WTC11 (cell line): ENCODE measurements at places on chromosomes 16 and 17.
A peak's percentile ranks its signal among the peaks of the same experiment; 100 is the strongest.

GRCh38 chr17:20095336-20096080 is 86.3 kb downstream of the SPECC1 start:
- no peaks in the 10 kb centered on the region; the same call in 1 of the 2 replicates for H3K27me3 ChIP-seq
- peaks cover 49% of the 10 kb centered on the region for H3K4me1 ChIP-seq
- peak; percentile 54 for DNase-seq
- no peak overlapping the region for H3K4me3 ChIP-seq

DNA sequence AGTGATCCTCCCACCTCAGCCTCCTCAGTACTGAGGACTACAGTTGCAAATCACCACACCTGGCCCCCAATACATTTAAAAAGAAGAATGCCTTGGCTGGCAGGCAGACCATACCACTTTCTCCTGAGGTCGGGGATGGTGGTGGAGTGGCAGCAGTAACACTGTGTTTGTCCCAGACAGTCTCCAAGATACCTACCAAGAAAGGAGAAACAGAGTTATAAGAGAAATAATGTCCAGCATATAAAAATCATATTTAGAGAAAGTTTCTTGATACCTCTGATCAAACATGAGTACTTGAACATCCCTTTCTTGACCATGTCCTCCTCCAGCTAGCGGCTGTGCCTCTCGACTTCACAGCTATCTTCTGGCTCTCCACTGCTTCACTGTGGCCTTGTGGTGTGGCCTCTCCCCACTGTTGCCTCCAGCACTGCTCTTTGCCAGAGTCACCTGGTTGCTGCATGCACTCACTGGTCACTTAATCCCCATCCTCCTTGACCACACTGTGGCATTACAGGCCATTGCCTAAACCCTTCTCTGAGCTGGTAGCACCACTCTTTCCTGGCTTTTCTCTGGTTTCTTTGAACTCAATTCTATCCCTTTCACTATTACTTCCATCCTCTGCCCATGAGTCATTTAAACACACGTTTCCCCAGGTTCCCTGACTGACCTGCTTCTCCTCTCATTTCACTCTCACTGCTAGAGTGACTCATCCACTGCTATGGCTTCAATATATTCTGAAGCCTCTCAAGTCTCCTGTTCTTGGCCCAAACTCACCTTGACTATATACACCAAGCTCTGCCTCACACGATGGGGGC is 45.2 kb downstream of the XPO6 start:
- DNase-seq, result no peak
- H3K27ac ChIP-seq, result no peak overlapping the region
- H3K36me3 ChIP-seq, result peaks cover 42% of the 10 kb centered on the region
- H3K4me3 ChIP-seq, result no peak overlapping the region
- no peaks in the 10 kb centered on the region for H3K27me3 ChIP-seq

DNA sequence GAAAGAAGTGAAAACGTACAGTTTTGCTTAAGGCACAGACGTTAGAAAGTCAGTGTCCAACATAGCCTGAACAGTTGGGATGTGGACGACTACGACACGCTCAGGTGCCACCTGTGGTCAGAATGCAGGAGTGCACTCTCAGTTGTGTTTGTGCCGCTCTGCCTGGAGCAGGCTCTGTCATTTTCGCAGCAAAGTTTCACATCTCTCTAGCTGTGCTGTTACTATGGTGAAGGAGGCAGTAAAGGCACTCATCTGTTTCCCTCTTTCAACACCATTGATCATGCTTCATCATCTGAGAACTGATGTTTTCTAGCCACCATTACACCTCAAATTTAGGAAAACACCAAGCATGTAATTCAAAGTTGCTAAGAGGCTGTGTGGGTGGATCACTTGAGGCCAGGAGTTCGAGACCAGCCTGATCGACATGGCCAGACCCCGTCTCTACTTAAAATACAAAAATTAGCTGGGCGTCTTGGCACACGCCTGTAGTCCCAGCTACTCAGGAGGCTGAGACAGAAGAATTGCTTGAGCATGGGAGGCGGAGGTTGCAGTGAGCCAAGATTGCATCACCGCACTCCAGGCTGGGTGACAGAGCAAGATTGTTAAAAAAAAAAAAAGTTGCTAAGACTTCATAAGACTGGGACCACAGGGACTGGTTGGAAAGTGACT is 44.9 kb upstream of the DNAJA2 start:
- H3K4me1 ChIP-seq, result peaks cover 15% of the 10 kb centered on the region
- peak; percentile 56 for DNase-seq
- H3K27me3 ChIP-seq, result no peaks in the 10 kb centered on the region
- H3K27ac ChIP-seq, result no peak overlapping the region
- no peaks in the 10 kb centered on the region for H3K36me3 ChIP-seq

GRCh38 chr16:83669456-83669855 is 138.3 kb upstream of the HSBP1 start:
- H3K4me1 ChIP-seq, result peaks cover 5% of the 10 kb centered on the region; the same call in 1 of the 2 replicates
- H3K27me3 ChIP-seq, result peaks cover 3% of the 10 kb centered on the region
- no peak overlapping the region for H3K4me3 ChIP-seq
- peaks cover 29% of the 10 kb centered on the region for H3K36me3 ChIP-seq

DNA sequence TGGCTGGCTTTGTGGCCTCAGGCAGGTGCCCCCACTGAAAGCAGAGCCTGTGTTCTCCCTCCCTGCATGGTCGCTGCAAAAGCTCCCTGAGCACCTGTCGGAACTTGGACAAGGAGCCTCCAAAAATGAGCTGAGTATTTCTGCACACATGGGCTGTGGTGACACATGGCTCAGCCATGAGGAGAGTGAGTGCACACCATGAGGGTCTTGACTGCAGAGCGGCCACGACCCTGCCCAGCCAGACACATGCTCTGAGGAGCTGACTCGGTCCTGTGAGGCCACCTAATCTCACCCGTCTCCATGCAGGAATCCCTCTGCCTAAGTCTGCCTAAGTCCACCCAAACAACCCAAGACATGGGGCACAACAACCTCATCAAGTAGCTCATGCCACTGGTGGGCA is 128.9 kb downstream of the DYNLRB2 start:
- no peak for DNase-seq
- peaks cover 6% of the 10 kb centered on the region; the same call in 1 of the 2 replicates for H3K27me3 ChIP-seq
- H3K36me3 ChIP-seq, result no peaks in the 10 kb centered on the region
- peaks cover 29% of the 10 kb centered on the region for H3K4me1 ChIP-seq
- no peak overlapping the region for H3K27ac ChIP-seq

DNA sequence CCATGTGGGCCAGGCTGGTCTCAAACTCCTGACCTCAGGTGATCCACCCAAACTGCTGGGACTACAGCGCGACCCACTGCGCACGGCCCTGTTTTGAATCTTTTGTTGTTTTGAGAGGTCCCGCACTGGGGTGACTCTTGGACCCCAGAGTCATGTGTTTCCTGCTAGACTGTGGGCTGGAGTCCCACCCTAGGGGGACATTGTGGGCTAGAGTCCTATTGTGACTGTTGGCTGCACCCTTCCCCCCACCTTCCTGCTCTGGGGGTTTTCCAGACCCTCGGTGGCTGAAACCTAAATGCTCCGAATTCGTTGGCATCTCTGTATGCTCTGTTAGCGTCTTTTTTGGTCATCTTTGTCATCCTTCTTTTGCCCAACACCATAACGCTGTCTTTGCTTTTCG is 16.0 kb downstream of the NUPR1 start:
- H3K27ac ChIP-seq, result no peak overlapping the region
- H3K27me3 ChIP-seq, result no peaks in the 10 kb centered on the region; the same call in 1 of the 2 replicates
- DNase-seq, result no peak
- H3K36me3 ChIP-seq, result no peaks in the 10 kb centered on the region
- no peaks in the 10 kb centered on the region for H3K4me1 ChIP-seq
- H3K4me3 ChIP-seq, result no peak overlapping the region

DNA sequence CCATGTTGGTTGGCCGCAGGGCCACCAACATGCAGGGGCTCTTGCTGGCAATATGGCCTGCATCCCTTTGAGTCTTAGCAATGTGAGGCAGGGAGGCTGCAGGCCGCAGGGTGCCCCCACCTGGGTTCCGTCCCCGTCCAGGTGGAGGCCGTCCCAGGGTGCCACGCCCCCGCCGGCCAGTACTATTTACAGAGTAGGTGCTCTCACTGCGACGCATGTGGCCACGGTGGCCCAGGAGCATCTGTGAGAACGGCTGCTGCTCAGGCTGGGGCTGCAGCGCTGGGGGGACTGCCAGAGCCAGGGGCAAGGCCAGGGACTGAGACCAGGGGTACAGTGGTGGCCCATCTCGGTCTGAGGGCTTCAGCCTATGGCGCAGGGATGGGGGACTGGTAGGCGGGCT is 3.6 kb downstream of the MATCAP1 start:
- peaks cover 43% of the 10 kb centered on the region for H3K27me3 ChIP-seq
- peaks cover 15% of the 10 kb centered on the region for H3K4me1 ChIP-seq
- peak; percentile 11 for DNase-seq
- no peak overlapping the region for H3K27ac ChIP-seq
- no peak overlapping the region for H3K4me3 ChIP-seq

DNA sequence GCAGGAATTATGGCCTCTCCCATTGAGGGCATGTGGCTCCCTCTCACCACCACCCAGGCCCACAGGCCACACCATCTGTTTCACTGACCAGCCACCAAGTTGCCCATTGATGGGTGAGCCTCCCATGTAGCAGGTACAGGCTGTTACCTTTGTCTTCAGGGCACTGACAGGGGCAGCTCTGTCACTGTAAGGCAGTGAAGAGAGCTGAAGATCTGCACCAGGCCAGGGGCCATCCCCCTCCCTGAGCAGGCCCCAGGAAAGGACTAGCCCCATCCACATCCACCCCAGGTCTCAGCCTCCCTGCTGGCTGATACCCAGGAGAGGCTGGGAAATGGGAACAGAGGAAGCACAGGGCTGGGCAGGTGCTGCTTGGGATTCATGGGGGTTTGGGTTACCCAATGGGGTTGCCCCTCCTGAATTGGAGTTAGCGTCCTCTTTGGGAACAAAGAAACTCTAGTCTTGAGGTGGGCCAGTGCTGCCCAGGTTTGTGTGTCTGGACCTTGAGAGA is 1691.4 kb downstream of the TP53TG3F start:
- no peak overlapping the region for H3K27ac ChIP-seq
- H3K27me3 ChIP-seq, result peaks cover 19% of the 10 kb centered on the region
- H3K36me3 ChIP-seq, result peaks cover 77% of the 10 kb centered on the region
- H3K4me1 ChIP-seq, result no peaks in the 10 kb centered on the region

GRCh38 chr16:66904846-66905632 is 13.6 kb downstream of the CDH16 start:
- no peak overlapping the region for H3K27ac ChIP-seq
- no peak overlapping the region for H3K4me3 ChIP-seq
- H3K27me3 ChIP-seq, result peaks cover 15% of the 10 kb centered on the region
- H3K36me3 ChIP-seq, result no peaks in the 10 kb centered on the region
- no peak for DNase-seq

GRCh38 chr16:88144028-88144511 is 192.8 kb downstream of the BANP start:
- peaks cover 3% of the 10 kb centered on the region; the same call in 1 of the 2 replicates for H3K4me1 ChIP-seq
- no peaks in the 10 kb centered on the region; the same call in 1 of the 2 replicates for H3K27me3 ChIP-seq
- H3K4me3 ChIP-seq, result no peak overlapping the region

- no peak for DNase-seq
- H3K27ac ChIP-seq, result no peak overlapping the region
- no peak overlapping the region for H3K4me3 ChIP-seq
- no peaks in the 10 kb centered on the region for H3K27me3 ChIP-seq
- H3K36me3 ChIP-seq, result peaks cover 13% of the 10 kb centered on the region
Measured at GRCh38 chr17:35716897-35717465, 14.5 kb upstream of the RASL10B start.

- H3K27me3 ChIP-seq, result peaks cover 19% of the 10 kb centered on the region
- no peak for DNase-seq
- peaks cover 73% of the 10 kb centered on the region for H3K36me3 ChIP-seq
Measured at GRCh38 chr16:35195864-35196216, 1736.4 kb downstream of the TP53TG3F start.

DNA sequence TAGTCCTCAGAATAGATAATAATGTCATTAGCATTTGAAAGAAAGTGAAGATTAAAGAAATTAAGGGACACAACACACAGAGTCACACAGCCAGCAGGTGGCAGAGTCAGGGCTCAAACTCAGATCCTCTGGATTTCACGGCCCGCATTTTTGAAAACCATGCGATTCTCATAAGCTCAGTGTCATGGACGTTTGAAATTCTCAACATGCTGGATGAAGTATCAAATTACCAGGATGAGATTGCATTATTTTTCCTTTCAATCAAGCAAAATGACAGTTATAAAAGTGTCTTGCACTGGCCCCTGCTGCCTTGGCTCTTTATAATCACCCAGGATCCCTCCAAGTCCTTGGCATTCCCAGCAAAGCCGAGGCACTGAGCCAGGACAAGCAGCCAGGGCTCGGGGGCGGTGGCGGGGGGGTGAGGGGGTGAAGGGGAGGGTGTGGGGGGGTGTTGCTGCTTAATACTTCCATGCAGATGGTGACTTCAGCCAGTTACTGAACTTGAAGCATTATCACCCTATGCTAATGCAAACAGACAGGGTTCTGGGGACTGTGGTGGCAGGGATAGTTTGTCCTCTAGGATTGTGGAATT is 6.6 kb upstream of the BMERB1 start:
- no peak for DNase-seq
- no peaks in the 10 kb centered on the region for H3K36me3 ChIP-seq
- no peaks in the 10 kb centered on the region for H3K27me3 ChIP-seq
- no peak overlapping the region for H3K4me3 ChIP-seq
- peaks cover 2% of the 10 kb centered on the region; the same call in 1 of the 2 replicates for H3K4me1 ChIP-seq

- H3K27ac ChIP-seq, result no peak overlapping the region
- peaks cover 5% of the 10 kb centered on the region; the same call in 1 of the 2 replicates for H3K36me3 ChIP-seq
- no peak overlapping the region for H3K4me3 ChIP-seq
- H3K27me3 ChIP-seq, result peaks cover 2% of the 10 kb centered on the region
Measured at GRCh38 chr17:77723071-77723908, 235.2 kb upstream of the TNRC6C start.

DNA sequence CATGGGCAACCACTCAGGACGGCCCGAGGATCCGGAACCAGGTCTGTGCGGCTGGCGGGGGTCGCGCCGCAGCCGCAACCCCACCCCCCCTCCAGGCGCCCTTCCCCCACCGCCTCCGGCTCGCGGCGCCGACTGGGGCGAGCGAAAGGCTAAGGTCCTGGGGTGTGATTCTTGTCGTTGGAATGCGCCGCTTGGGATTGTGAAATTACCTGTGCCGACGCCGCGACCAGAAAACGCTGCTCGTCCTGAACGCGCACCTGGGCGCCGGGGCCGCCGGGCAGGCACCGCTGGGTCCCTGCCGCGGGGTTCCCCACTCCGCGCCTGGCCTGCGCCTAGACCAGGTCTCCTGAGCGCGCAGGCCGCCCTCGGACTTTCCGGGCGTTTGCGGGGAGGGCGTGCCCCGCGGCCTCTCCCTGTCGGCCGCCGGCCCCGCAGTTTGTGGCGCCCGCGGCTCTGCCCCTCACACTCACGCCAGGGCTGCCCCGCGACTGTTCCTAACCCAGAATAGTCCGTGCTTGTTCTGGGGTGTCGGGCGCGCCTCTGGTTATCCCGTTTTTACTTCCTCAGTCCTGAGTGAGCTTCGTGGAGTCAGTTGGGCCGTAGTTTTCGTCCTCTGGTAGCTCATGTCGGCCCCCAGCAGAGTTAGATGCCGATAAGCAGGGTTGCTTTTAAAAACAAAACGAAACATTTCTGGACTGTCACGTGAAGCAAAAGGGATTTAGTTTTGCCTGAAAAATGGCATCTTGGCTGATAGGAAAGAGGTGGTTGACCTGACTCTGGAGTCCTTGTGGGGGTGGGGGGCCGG is 147.2 kb downstream of the SPECC1 start:
- H3K4me1 ChIP-seq, result peaks cover 26% of the 10 kb centered on the region
- DNase-seq, result peak; percentile 66
- H3K27ac ChIP-seq, result peak overlapping the region; percentile 92
- peaks cover 3% of the 10 kb centered on the region for H3K36me3 ChIP-seq
